ENCODE measurements at places on chromosomes 13 and 19.

GRCh38 chr13:65860306-65860705 is 1369.8 kb downstream of the PCDH9 start:
- no peak for DNase-seq

GRCh38 chr19:4101496-4101770 is 22.5 kb downstream of the MAP2K2 start:
- DNase-seq, result no peak

- peak; percentile 46 for DNase-seq
Observed at GRCh38 chr13:31733647-31734046, 5.7 kb upstream of the RXFP2 start.

- DNase-seq, result no peak
Observed at GRCh38 chr13:66837246-66837645, 392.9 kb downstream of the PCDH9 start.

GRCh38 chr19:18995804-18996241 is 37.5 kb downstream of the SUGP2 start:
- peak; percentile 58 for DNase-seq

DNA sequence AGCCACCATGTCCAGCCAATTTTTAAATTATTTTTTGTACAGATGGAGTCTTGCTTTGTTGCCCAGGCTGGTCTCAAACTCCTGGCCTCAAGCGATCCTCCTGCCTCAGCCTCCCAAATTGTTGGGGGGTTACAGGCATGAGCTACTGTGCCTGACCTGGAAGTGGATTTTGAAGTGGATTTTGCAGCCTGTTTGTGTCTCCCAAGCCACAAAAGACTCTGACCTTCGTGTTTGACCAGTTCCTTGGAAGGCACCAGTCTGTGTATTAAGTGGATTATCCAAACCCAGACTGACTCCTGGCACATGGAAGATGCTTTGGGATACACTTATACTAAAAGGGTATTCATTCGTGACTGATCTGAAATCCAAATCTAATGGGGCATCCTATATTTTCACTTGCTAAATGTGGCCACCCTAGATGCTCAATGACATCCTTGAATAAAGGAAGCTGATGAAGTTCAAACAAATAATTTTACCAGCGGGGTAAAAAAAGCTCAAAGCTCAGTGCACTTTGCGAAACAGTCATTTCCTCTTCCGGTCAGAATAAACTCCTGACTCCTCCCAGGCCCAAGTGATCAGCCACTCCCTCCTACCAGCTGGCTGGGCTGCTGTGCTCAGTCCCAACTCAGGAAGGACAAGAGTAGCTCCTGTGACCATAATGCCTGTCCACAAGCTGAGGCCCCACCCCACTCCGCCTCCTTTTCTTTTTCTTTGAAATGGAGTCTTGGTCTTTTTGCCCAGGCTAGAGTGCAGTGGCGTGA is 32.6 kb upstream of the GATAD2A start:
- no peak for DNase-seq

- no peak for DNase-seq
Observed at GRCh38 chr13:113431171-113431570, 22.1 kb downstream of the ADPRHL1 start.
